ENCODE measurements at places on chromosomes 1 and 21.

DNA sequence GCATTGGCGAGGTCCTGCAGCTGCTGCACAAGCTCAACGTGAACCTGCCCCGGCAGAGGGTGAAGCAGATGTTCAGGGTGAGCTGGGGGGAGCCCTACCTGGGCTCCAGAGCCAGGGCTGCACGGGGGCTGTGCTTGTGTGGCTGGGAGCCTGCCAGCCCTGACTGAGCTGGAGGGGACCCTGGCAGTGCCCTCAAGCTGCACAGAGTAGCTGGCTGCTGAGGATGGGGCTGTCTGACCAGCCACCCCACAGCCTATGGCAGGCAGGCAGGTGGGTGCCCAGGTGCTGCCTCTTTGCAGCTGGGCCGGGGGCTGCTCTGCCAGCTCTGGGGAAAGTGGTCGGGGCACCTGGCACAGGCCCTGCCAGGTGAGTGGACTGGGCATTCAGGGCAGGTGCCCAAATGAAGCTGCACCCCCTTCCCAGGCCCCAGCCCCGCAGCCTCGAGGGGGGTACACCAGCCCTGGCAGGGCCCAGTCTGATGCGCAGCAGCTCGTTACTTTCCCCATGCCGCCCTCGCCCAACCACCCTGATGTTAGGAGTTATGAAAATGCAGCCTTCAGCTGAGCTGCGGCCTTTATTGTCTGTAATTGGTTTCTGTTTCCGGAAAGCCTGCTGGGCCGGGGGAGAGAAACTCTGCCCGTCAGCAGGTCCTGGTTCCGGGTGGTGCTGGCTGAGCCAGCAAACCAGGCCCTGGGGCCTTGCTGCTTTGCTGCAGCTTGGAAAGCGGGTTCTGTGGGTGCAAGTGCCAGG lies 4.3 kb downstream of the PLCH2 start:
- DNase-seq = peak; percentile 64

DNA sequence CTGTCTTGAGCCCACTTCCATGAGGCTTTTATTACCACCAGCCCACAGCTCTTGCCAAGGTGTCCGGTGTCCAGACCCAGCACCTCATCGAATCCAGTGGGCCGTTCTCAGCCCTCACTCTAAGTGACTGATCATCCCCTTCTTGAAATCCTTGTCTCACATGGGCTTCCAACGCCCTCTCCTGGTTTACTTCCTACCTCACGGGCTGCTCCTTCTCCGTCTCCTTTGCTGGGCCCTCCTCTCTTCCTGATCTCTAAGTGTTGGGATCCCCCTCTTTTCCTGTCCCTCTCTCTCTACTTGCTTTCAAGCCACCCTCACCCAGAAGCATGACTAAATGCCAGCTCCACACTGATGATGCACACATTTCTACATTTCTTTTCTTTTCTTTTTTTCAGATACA lies 9.0 kb upstream of the RHBG start:
- no peak for DNase-seq

- DNase-seq = no peak
Measured at GRCh38 chr21:42387164-42387563, 8.7 kb downstream of the TMPRSS3 start.

- no peak for DNase-seq
Measured at GRCh38 chr1:192986110-192986747, 72.9 kb downstream of the UCHL5 start.

DNA sequence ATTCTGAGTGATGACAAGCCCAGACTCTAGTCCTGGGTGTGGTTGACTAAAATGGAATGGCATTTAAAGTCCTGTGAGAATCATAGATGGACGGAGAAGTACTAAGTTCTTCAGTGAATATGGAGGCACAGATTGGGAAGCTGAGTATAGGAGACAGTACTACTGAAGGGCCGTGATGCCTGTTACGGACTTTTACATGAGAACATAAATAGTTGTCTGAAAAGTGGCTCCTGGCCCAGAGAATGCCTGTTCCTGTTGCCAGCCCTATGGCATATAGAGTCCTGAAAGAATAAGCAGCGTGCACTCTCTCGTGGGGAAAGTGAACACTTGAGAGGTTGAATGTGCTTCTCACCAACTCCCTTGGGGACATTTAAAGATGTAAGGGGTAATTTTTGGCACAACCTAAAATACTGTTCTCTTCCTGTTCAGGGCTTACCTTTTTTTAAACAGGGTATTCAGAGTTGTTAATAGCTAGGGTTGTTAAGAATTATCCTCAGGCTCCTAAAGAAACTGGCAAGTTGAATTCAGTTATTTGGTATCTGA lies 20.4 kb downstream of the CCT8 start:
- DNase-seq = no peak

GRCh38 chr1:100178091-100178490 lies at the start of gene LRRC39:
Gene LRRC39, minus strand, starts transcription at chr1:100178256. Its CDS starts 9,740 bp downstream, at chr1:100168516.
- no peak for DNase-seq

GRCh38 chr1:226793620-226794276 lies 54.7 kb upstream of the ITPKB start:
- no peak for DNase-seq

DNA sequence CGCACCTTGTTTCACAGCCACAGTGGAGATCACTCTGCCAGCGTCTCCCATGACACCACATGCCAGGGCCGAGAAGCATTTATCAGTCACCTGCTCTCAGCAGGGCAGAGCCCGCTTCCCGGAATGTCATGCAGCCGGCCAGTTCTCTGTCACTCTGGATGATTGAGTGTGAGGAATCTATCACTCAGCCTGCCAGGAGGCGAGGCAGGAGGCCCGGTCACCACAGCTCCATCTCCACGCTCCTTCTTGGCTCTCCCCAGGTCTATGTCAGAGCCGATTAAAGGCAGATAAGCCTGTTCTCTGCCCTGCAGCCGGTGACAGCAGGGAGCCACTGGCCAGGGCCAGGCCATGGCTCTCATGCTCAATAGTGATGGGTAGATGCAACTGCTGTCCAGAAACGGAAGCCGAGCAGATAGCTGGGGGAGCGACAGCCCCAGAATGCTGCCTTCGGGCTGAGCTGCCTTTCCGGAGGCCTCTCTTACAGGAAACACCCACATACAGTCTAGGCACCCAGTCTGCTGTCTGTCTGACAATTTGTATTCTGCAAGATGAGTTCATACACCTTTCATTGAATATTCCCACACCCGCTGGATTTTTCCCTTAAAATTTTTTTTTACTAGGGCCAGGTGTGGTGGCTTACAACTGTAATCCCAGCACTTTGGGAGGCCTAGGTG lies 64.1 kb downstream of the ACTL8 start:
- DNase-seq = no peak

- DNase-seq = peak; percentile 10
Measured at GRCh38 chr1:93556291-93556690, 108.4 kb downstream of the FNBP1L start.

GRCh38 chr1:211258310-211258755 lies 833 bp upstream of the RCOR3 start:
- peak; percentile 72 for DNase-seq

DNA sequence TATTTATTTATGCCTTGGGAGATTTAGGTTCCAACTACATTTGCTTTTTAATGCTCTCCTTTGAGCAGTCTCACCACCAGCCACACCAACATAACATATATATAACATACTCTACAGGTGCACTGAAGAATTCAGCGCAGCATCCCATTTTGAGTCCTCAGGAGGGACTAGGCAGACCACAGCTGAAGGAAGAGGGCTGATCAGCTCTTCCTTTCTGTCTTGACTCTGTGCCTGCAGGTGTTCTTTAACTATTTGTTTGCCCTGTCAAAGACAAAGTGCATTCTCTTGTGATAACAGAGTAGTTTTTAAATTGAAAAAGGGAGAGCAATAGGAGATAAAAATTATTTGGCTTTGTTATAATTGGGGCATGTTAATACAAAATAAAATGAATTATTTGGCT lies 17.0 kb downstream of the HIPK1 start:
- DNase-seq = no peak

DNA sequence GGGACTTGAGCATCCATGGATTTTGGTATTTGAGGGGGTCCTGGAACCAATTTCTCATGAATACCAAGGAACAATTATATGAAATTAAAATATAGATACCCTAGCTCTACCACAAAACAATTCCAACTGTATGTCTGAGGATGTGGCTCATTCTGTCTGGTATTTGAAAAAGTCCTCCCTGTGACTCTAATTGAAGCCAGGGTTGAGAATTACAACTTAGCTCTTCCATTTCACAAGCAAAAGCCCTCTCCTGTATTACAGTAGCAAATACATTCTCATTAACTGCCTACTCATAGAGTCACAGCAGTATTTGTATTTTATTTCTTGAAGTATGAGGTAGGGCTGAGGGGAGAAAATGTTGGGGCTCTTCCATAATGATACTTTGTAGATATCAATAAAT lies 187.8 kb upstream of the OLFM3 start:
- no peak for DNase-seq

DNA sequence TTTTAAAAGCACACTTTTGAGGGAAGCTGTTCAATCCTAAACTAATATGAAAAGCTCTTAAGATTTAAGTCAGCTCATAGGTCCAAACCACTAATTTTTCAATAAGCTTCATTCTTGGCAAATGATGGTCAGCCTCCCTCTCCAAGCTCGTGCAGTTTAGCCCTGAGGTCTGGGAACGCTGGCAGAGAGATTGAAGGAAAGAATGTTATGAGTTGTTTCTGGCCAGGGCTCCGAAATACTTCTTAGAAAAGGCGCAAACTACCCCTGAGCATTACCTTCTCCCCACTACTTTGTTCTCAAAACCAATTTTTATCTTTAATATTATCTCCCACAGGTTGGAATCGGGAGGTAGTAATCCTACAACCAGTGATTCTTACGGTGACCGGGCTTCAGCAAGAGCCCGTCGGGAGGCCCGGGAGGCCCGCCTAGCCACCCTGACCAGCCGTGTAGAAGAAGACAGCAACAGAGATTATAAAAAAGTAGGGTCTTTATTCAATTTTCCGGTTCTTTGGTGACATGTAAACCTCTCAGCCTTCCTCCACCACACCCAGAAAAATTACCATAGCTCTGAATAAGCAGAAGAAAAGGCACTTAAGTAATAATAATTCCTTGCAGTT lies 147.7 kb downstream of the SYT2 start:
- DNase-seq = no peak

DNA sequence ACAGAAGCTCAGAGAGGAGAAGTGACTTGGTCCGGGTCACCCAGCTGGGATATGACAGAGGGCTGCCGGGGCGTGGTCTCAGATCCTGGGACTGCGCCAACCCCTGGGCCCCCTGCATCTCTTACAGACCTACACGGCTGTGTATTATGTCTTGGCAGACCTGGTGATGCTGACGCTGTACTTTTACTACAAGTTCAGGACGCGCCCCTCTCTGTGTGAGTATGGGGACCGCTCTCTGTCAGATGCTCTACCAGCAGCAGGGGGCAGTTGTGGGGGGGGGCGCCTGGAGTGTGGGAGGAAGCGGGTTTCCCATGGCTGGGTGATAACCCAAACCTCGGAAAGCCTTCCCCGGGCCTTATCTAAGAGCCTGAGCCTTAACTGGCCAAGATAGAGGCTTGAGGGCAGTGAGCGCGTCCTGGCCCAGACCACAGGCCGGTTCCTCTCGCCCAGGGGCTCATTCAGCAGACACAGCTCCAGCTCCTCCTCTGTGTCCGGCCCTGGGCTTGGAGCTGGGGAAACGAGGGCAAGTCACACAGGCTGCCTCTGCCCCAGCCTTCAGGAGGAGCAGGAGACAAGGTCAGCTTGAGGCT lies 13.3 kb downstream of the SLC66A1 start:
- no peak for DNase-seq

GRCh38 chr1:198860371-198860770 lies 221.5 kb downstream of the PTPRC start:
- no peak for DNase-seq

DNA sequence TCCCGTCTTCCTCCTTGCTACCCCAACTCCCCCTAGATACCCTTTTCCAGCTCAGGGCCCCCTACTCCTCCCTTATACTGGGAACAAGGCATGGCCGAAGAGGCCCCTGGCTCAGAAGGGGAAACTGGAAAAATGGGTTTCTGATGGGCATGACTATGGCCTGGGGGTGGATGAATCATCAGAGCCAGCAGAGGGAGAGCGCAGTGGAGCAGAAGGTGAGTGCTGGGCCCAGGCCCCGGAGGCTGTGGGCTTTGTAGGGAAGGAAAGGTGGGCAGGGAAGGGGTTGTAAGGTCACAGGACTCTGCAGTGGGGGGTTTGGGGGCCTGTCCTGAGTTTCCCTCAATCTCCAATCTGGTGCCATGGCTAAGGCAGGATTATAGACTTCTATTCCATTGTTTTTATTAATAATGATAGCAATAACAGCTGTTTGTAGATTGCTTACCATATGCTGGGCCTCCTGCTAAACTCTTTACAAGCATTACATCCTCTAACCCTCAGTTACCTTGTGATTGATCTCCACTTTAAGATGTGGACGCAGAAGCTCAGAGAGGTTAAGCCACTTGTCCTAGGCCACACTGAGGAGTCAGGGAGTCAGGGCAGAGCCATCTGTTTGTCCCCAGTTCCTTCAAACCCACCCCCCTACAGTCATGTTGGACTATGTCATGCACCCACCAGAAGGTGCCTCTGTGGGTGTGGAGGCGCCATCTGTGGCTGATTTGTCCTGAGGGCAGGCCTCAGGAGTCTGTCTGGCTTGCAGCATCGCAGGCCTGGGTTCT lies 36.2 kb upstream of the ZNF362 start:
- no peak for DNase-seq

GRCh38 chr1:31624731-31625514 lies 7.4 kb downstream of the HCRTR1 start:
- no peak for DNase-seq

- DNase-seq = no peak
Measured at GRCh38 chr1:54129858-54130257, 22.9 kb downstream of the CDCP2 start.

DNA sequence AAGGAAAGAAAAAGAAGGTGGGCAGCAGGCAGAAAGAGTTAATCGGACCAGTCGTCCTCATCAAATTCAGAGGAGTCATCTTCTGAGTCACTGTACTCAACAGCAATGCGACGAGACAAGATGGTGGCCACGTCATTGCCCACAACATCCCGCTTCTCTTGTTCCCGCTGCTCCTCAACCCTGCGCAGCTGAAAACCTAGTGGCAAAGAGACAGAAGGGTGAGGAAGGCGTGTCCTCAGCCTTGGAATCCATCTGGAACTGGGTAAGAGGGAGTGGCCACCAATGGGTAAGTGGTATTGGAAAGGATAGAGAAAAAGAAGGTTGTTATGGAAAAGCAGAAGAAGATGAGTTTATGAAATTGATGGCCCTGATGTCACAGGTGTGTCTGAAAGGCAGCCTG lies 15.7 kb downstream of the GPR3 start:
- no peak for DNase-seq

GRCh38 chr1:222547944-222548671 lies at the start of gene HHIPL2:
Gene HHIPL2, minus strand, starts transcription at chr1:222548104. Its CDS starts 60 bp downstream, at chr1:222548044.
- DNase-seq = no peak

DNA sequence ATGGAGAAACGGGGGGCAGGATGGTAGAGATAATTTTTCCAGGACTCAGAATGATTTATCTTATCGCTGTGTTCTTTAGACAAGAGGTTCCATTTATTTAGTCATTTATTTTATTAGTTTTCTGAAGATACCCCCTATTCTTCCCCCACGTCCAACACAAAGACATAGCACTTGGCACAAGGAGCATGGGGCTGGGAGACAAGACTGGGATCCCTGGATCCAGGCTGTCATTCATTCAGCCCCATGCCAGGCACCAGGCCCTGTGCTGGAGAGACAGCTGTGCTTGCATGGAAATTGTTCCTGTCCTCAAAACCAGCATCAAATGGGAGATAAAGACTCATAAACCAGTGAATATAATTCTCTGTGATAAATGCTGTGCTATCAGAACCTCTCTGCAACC lies 27.1 kb upstream of the PLXNA2 start:
- DNase-seq = no peak

GRCh38 chr1:90558754-90559378 lies 158.2 kb downstream of the BARHL2 start:
- no peak for DNase-seq

All from NCI-H2171 (cell line).